ENCODE measurements at places on chromosomes 3 and 15.

DNA sequence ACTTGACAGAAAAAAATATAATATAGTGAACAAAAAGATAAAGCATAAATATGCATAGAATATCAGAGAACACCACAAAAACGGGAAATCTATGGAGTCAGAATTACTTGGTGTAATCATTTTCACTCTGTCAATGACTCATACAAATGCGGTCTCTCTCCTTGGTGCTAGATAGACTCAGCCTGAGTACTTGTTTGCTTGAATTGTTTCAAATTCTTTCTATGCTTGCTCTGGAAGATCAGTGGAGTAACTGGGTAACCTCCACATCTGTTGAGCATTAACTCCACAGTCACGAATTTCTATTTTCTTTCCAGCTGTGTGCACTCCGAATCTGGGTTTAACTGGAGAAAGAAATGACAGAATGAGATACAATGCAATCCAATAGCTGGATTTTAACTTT lies 760.4 kb downstream of the ZPLD1 start:
- no peaks in the 10 kb centered on the region for H3K36me3 ChIP-seq
- H3K4me1 ChIP-seq, result no peaks in the 10 kb centered on the region
- H3K27ac ChIP-seq, result no peak overlapping the region
- no peak overlapping the region for H3K4me3 ChIP-seq
- no peak for DNase-seq

GRCh38 chr15:78417754-78418630 lies 20.0 kb upstream of the IREB2 start:
- H3K4me1 ChIP-seq, result peaks cover 19% of the 10 kb centered on the region
- no peaks in the 10 kb centered on the region for H3K27me3 ChIP-seq
- DNase-seq, result no peak
- no peak overlapping the region for H3K27ac ChIP-seq
- H3K4me3 ChIP-seq, result no peak overlapping the region

DNA sequence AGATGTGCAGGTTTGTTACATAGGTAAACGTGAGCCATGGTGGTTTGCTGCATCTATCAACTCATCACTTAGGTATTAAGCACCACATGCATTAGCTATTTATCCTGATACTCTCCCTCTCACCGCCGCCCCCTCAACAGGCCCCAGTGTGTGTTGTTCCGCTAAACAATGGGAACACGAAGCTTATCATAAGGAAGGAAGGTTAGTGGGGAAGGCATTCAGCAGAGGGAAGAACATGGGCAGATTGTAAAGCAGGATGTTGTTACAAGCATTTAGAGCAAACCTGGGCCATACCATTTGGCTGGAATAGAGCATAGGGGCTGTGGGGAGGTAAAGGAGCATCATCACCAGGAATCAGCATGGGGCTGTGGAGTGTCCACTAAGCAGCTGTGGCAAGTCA lies 111.8 kb downstream of the SSR3 start:
- H3K4me1 ChIP-seq, result peaks cover 15% of the 10 kb centered on the region
- no peak overlapping the region for H3K27ac ChIP-seq
- no peak overlapping the region for H3K4me3 ChIP-seq

DNA sequence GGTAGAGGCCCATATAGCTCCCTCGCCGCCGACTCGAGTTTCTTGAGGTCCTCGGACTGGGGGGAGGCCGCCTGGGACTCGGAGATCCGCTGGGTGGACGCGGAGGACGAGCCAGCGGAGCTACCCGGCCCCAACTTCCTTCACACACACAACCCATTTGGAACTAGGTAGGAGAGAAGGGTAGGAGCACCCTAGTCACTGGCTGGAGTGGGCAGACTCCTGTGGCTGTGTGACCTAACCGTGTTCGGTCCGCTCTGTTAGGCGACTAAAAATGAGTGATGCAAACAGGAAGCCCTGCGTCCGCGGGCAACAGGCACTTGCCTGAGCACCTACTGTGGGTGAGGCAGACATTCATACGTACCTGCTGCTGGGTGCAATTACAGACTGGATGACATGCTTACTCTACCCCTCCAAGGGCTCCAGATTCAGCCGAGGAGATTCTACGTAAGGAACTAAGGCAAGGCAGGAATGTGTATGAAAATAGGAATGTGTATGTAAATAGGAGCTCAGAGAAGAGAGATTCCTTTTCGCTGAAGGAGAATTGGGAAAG lies 4.6 kb upstream of the SIN3A start:
- no peaks in the 10 kb centered on the region for H3K27me3 ChIP-seq
- H3K4me3 ChIP-seq, result peak overlapping the region; percentile 93
- H3K36me3 ChIP-seq, result no peaks in the 10 kb centered on the region
- H3K4me1 ChIP-seq, result peaks cover 16% of the 10 kb centered on the region
- DNase-seq, result no peak

GRCh38 chr3:19110335-19110895 lies 37.9 kb upstream of the KCNH8 start:
- no peaks in the 10 kb centered on the region for H3K27me3 ChIP-seq
- no peak for DNase-seq
- H3K4me3 ChIP-seq, result no peak overlapping the region
- no peak overlapping the region for H3K27ac ChIP-seq
- no peaks in the 10 kb centered on the region for H3K36me3 ChIP-seq

All from SK-N-SH (cell line).